ENCODE measurements at places on chromosomes 1 and 21.

DNA sequence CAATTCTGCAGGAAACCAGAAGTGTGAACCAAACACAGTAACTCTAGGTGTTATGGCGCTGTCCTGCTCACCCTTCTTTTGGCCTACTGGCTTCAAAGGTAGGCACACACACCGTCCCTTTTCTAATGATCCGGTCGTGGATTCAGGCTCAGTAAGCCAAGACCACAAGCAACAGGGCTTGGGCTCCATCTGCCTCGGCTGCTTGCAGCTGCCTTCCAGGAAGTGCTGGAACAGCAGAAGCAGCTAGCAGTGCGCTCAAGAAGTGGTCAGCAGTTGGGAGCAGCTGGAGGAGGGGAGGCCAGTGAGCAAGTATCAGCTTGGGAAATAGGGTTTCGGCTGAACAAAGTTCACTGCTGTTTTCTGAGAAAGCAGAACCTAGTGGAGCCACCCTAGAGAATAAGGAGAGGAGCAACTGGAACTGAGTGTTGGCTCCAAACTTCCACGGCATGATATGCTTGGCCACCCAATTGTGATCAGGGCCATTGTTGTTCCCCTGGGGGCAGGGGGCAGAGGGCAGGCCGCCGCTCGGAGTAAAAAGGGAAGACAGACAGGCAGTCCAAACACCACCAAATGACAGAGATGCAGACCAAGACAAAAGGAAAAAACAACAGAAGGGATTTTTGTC is 173.4 kb downstream of the TOMM20 start:
- DNase-seq, result peak; percentile 97

GRCh38 chr1:172477216-172477615 is 33.3 kb upstream of the PIGC start:
- DNase-seq, result no peak

GRCh38 chr1:6785318-6785727 is at the start of gene CAMTA1:
CAMTA1 (plus strand) TSS chr1:6785454; CDS start chr1:6785531, 77 bp downstream.
- DNase-seq, result no peak

GRCh38 chr1:231940701-231941100 is 314.1 kb downstream of the DISC1 start:
- no peak for DNase-seq

- DNase-seq, result no peak
Measured at GRCh38 chr1:21774835-21775549, 8.0 kb downstream of the USP48 start.

- DNase-seq, result no peak
Measured at GRCh38 chr1:7388488-7389185, 382.5 kb upstream of the VAMP3 start.

GRCh38 chr1:29289493-29289892 is 53.2 kb downstream of the PTPRU start:
- no peak for DNase-seq

DNA sequence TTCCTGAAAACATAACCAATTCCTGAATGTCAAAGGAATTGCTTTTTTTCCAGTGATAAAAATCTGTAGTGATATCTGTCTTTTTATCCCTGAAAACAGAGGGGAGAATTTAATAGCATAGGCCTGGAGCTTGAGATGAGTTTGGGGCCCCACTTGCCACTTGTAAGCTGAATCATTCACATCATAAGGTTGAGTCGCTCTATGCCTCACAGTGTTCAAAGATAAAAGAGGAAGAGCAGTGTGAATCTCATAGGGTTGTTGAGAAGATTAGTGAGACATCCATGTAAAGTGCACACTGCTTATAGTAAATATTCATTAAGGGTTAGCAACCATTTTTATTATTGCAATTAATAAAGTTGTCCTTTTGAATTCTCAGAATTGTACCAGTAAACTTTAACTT is 271.3 kb downstream of the DNM3 start:
- DNase-seq, result peak; percentile 35

GRCh38 chr1:235093696-235094592 is 34.7 kb downstream of the TOMM20 start:
- peak; percentile 85 for DNase-seq

GRCh38 chr1:236057546-236057945 is 7.3 kb downstream of the NID1 start:
- no peak for DNase-seq

DNA sequence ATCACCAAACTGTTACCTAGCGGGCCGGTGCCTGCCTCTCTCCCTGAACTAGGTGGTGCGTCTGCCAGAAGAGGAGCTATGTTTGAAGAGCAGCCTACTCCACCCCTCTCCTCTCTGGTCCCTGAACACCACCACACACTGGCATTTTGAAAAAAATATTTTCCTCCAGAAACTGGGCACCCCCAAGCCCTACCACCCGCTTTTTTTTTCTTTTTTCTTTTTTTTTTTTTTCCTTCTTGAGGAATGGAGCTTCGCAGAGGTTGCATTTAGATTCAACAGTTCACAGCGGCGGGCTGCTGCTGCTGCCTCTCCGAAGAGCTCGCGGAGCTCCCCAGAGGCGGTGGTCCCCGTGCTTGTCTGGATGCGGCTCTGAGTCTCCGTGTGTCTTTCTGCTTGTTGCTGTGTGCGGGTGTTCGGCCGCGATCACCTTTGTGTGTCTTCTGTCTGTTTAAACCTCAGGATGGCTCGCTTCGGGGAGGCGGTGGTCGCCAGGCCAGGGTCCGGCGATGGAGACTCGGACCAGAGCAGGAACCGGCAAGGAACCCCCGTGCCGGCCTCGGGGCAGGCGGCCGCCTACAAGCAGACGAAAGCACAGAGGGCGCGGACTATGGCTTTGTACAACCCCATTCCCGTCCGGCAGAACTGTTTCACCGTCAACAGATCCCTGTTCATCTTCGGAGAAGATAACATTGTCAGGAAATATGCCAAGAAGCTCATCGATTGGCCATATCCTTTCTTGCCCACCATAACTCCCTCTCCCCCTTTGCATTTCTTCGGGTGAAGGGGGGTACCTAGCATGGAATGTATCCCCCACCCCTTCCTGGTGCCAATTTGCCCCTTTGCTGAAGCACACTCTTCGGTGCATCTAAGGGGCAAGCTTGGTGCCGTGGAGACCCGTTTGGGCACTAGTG is at the start of gene CACNA1E:
CACNA1E (plus strand) TSS at position 233 of the 911 bp plus-strand sequence; CDS start at position 461, 228 bp downstream.
- DNase-seq, result no peak

GRCh38 chr1:232484856-232485255 is 145.1 kb downstream of the SIPA1L2 start:
- DNase-seq, result no peak

- DNase-seq, result no peak
Measured at GRCh38 chr1:98842241-98842640, 162.4 kb downstream of the PLPPR5 start.

GRCh38 chr1:61606448-61607312 is 118.3 kb downstream of the TM2D1 start:
- DNase-seq, result peak; percentile 8

DNA sequence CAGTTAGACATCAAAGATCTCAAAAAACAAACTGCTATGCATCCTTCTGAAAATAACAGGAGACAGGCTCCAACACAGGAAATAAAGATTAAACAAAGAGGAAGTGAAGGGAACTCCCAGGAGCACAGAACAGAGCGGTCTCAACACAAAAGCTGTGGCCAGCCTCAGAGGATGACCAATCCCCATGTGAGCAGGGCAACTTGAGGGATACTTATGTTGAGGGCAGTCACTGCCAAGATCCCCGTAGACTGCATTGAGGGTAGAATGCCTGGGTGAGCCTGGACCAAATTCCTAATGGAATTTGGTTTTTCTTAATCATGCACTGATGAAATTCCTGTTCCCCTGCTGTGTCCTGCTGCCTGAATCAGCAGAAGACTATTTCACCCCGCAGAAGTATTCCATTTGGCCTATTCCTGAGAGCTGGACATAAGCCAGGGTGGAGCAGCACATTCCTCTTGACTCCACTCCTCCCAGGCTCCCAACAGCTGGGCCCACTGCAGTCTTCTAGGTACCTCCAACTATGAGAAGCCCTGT is 49.0 kb downstream of the JAK1 start:
- DNase-seq, result peak; percentile 89

- DNase-seq, result no peak
Measured at GRCh38 chr21:14699433-14700407, 153.6 kb upstream of the SAMSN1 start.

DNA sequence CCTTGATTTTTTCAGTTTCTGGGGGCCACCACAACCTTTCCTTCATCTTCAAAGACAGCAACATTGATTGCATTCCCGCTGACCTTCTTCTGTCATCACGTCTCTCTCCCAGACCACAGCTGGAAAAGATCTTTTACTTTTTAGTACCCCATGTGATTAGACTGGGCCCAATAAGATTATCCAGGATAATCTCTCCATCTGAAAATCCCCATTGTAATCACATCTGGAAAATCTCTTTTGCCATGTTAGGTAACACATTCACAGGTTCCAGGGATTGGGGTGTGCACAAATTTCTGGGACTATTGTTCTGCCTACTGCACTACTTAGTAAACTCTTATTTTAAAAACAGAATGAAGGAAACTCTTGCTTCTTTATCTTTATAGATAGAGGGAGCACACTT is 47.1 kb upstream of the INSL5 start:
- DNase-seq, result no peak

GRCh38 chr1:183887826-183888819 is 83.2 kb downstream of the RGL1 start:
- no peak for DNase-seq

- DNase-seq, result no peak
Measured at GRCh38 chr1:95096218-95096841, 20.8 kb upstream of the TLCD4 start.

DNA sequence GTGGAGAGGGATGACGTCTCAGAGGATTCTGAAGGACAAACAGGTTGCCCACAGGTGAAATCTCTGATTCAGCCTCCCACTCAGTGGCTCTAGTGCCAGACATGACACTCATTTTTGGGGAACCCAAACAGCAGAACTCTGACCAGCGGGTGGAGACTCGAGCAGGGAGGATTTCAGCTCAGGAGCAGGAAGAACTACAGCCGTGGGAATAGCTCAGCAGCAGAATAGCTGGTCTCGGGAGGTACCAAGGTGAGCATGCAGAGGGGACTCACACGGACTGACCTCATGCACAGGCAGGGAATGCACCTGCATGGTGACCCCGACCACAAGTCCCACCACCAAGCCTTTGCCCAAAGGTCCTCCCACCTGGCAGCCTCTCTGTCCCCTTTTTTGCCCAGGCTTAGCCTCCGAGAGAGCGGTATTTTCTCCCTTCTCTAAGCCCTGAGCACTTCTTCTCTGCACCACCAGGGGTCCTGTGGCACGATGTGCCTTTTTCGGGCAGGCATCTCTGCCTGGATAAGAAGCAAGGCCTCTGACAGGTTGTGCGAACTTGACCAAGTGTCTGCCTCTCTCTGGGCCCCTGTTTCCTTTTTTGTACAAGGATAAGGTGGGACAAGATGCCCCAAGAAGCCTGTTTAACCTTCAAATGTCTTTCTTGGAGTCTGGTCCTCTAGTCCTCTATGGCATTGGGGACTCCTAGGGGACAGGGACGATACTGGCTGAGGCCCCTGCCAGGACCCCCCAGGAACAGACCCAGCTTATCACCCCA is 8.8 kb upstream of the FGR start:
- DNase-seq, result peak; percentile 82

GRCh38 chr1:158311066-158311465 is 20.3 kb downstream of the CD1B start:
- DNase-seq, result no peak

DNA sequence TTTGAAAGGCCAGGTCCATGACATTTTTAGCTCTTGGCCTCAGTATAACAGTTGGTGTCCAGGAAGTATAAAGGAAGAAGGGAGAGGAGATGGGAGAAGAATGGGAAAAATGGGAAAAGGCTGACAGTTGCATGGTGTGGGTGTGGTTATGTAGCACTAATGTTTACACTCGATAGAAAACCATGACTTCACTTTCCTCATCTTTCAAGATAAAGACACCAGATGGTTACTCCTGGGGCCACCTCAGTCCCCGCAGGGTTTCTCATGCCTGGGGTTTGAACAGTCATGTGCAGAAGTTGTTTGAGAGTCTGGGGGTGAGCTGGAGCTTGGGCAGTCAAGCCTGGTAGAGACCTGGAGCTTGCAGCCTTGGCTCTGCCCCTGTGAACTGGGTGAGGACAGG is 7.9 kb downstream of the PGBD2 start:
- no peak for DNase-seq

DNA sequence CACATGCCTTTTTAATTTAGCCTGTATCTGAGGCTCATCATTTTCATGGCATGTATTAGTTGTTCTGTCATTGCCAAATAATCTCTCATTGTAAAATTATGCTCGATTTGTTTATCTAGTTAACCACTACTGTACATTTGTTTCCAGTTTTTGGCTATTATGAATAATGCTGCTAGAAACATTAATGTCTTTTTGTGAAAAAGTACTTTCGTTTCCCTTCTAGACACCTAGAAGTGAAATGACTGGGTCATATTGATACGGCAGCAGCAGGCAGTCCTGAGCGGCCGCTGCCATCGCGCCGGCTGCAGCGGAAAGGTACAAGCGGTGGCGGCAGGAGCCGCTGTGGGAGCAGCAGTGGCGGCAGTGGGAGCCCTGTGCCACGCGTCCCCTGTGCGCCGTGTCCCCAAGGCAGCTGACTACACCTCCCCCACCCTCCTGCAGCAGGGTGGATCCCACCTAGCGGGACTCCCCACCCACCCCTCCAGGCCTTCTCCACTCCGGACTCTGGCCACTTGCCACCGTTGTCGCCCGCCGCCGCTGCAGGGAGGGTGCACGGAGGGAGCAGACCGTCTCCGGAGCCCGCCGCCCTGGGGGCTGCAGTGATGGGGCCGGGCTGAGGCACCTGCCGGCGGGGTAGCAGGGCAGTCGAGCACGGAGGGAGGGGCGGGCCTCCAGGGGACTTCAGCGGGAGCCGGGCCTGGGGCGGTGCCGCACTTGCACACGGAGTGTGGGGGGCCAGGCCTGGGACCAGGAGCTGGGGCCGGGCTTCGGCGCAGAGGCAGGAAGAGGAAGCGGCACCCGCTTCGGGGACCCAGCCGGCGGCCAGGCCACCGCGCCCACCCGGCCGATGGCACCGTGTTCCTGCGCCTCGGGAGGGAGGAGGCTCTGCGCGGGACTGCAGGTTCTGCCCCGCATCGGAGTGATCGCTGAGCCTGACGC is 66.8 kb upstream of the RGS7 start:
- no peak for DNase-seq

- DNase-seq, result no peak
Measured at GRCh38 chr1:23736437-23737134, 6.7 kb upstream of the ELOA start.

DNA sequence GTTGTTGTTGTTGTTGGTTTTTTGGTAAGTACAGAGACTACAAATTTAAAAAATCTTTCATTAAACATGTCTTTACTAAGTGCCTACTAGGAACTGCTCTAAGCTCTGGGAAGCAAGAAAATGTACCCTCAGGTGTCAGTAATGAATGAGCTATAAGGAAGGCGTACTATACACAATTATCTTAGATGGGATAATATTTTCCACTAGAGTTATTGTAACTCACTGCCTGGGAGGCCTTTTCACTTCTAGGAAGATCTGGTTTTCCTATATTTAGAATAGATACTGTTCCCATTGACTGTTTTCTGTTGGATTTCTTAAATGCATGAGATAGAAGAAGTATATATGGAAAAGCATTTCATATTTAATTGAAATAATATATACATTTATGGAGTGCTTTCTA is 19.6 kb downstream of the CLIC4 start:
- no peak for DNase-seq

DNA sequence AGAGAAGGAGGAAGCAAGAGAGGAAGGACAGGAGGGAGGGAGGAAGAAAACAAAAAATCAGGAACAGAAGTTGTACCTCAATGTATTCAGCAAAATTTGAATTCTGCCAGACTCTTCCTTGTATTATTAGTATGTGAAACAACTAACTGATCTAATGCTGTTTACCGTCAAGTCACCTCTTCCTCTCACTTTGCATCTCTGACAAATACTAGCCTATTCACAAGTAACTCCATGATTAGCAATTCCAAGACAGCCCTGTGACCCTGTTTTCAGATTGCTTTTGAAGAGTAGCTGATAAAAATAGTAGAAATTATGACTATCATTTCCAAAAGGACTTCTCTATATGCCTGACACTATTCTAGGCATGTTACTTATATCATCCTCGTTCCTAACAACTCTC is 445.4 kb downstream of the NEGR1 start:
- no peak for DNase-seq
